ENCODE measurements at places on chromosomes 1 and 21.

- DNase-seq, result no peak
Observed at GRCh38 chr21:15826147-15826780, 96.5 kb downstream of the USP25 start.

GRCh38 chr1:17439250-17440073 is at the start of gene RCC2:
Gene RCC2 (minus strand): TSS chr1:17439677. CDS start chr1:17438514, 1,163 bp downstream.
- peak; percentile 77 for DNase-seq

DNA sequence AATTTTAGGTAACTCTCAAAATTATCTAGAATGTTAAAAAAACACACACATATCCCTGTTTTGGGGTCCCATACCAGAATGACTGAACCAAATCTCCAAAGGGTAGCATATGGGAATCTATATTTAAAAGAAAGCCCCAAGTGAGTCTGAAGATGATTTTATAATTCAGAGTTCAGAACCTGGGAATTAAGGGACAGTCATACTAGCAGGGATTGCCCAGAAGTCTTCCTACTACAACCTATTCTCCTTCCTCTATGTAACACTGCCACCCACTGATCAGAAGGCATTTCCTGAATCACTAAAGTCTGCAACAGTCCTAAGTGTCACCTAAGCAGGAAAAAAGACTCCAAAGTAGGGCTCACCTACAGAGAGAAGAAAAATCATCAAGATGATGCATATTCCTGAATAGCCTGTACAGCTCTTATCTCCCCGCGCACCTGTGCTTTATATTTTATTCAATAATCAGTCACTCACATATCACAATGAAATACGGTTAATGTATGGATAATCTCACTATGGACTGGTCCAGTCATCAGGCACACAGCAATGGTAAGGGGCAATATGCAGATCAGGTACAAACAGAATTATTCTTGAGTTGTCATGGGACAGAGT is 4.9 kb downstream of the RGS1 start:
- DNase-seq, result no peak

DNA sequence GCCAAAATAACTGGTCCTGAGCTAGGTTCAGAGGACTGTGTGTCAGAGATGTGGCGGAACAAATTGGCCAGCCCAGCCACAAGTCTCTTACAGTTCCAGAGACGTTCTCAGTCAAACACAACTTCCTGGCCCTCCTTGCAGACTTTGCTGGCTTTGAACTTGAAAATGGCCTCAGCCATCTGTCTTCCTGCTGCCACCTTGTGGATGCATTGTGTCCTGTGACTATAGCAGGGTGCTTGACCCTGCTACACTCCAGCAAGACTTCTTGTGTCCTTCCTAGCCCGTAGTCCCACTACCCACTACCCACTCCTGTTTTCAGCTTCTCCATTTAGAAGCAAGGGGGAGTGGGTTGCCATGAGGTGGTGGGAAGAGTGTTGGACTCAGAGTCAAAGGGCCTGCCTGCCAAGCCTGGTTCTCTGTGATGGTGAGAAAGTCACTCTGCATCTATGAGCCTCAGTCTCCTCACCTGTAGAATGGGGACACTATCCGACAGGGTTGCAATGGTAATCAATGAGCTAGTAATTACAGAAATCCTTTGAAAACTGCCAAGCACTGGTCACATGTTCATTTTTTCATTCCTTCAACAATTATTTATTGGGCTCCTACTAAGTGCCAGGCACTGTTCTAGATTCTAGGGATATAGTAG is 109.9 kb downstream of the IGSF21 start:
- DNase-seq, result no peak

DNA sequence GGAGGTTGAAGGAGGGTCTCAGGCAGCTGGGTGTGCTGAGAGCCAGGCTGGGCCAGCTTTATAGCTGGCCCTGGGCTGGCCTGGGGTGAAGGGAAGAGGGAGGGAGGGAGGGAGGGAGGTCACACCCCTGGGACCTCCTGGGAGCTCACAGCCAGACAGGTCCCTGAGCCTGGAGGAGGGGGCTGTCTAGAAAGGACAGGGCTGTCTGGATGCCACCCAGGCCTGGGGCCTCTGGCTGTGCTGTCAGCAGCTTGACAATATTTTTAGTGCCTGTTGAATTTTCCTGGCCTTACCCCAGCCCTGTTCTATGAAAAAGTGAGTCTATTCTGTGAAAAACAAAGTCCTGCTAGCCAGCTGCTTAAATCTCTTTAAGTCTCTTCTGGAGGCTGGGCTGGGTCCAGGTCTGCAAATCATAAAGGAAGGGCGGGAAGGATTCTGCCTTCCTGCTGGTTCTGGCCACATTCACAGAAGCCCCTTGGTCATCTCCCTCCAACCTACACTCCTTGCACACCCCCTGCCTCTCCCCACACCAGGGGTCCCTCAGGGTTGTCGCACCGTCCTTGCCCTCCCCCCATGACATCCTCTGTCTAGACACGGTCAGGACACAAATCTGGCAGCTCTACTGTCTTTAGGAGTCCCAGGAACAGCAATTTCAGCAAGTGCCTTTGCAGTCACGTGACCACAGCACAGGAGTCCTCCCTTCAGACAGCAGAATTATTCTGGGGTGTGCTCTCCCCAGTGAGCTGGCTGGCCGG is at the start of gene LEFTY2:
Gene LEFTY2, minus strand, starts transcription at position 34 of the 755 bp plus-strand sequence. CDS start 80 bp downstream, outside the sequence.
- DNase-seq, result no peak

DNA sequence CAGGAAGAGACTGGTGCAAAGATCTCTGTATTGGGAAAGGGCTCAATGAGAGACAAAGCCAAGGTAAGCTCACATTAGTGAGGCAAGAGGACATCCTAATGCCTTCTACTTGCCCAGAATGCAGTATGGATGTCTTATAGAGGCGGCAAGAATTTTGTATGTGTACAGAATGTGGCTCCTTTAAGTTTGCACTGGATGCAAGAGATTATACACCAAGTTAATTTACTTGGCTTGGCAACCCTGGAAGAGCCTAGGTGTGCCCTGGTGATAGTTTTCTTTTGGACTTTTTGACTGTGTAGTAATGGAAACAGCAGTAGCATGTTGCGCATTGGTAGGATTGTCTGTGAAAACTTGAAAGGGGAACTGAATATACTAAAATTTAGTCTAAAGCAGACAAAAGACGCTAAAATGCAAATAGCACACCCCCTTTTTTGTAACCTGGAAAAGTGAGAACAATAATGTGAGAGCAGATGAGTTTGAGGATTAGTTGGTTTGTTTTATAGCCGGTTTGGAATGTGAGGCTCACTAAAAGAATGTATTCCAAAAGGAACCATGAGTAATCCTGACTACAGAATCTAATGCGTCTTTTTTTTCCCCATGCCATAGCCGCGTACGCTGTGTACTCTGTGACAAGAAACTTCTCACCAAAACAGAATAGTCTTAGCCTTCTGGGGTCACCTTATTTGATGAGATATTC is 18.1 kb downstream of the KHDRBS1 start:
- DNase-seq, result no peak

- no peak for DNase-seq
Observed at GRCh38 chr21:39198800-39199199, 15.5 kb upstream of the PSMG1 start.

DNA sequence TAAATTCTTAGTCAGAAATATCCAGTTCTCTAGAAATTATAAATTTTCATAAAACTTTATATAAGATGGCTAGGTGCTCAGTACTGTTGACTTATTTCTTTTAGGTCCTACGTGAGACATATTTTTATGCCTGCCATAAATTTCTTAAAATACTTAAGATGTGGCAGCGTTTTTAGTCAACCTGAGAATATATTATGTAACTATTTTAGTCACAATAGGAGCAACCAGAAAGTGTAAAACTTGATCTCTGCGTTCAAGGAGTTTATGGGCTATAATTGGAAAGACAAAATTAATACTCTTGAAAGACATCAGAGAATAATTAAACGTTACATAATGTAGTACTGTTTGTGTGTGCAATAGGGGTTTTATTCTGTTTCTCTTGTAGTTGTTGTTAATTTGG is 24.1 kb upstream of the PGM1 start:
- DNase-seq, result no peak

- DNase-seq, result no peak
Observed at GRCh38 chr1:8364528-8365442, 46.9 kb downstream of the SLC45A1 start.

DNA sequence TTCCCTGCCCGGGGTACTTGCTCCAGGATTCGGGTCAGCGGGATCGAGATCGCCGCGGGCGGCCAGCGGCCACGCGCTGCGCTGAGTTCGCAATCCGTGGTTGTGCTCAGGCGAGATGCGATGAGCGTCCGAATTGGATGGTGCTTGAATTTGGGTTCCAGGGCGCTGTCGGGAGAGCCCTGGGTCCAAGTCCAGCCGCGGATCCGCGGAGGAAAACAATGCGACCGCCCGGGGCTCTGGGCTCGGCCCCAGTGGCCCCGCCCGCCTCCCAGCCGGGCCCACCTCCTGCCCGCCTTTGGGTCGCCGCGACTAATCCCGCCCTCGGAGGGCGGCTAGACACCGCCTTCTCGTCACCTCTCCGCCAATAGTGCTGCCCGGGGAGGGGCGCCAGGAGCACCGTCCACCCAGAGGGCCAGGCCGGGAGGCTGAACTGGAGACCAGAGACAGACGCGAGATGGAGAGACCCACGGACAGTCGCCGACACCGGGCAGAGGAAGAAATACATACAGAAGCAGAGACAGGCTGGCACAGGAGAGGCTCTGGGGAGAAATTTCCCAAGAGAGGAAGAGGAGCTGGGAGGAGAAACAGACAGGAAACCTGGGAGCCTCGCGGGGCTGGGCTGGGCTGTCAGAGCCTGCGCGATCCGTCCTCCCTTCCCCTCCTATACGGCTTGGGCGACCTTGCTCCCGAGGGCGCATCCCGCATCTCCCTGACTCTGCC is at the start of gene SEMA6C:
Gene SEMA6C, minus strand, starts transcription at position 220 of the 720 bp plus-strand sequence. CDS start 4,010 bp downstream, outside the sequence.
- peak; percentile 93 for DNase-seq

DNA sequence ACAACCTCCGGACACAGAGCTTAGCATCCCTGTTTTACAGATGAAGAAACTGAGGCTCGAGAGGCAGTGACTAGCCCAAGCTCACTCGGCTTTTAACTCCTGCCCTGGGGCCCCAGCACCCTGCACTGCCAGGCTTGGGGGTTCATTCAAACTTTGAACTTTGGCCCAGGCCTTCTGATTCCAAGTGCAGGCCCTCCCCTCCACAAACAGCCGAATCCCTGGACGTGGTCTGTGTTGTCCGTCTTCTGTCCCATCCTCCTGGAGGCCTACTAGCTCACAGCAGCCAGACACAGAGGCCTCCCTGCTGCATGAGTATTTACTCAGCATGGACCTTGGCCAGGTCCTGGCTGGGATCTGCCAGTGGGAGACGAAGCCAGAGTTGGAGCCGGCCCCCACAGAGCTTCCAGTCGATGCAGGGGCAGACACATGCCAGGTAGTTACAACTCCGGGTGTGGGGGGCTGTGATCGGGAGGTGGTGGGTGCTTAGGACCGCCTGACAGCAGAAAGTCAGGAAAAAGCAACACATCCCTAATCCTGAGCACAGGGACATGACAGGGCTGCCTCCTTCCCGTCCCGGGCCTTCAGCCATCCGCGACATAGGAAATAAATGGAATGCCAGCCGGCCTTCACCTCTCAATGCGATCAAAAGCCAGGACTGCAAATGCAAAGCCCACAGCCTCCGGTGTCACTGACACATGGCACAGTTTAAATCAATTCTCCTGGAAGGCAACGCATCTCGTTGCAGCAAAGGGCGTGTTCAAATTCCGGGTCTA is 7.4 kb downstream of the IFFO2 start:
- no peak for DNase-seq

DNA sequence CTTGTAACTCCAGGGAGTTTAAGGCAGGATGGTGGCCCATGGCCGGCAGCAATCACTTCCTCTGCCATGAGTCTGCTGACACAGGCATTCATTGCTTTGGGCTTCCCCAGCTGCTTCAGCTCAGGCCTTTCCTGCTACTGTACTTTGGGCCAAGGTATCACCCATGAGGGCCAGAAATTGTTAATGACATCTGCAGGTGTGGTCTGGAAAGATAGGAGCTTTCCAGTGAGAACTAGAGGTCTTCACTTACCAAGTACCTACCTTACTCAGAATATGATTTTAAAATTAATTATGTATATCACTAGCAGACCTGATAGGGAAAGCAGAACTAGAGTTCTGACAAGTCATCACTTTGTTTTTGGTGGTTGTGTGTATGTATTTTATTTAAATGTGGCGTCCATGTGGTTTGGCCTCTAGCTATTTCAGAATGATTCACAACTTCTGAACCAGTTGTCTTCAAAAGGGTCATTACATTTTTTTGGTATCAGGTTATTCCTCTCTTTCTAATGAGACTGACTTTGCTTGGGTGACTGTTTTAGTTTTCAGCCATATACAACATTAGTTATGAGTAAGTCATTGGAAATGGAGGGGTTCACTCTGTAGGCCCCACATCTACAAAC is 2.7 kb downstream of the RGL1 start:
- DNase-seq, result no peak

DNA sequence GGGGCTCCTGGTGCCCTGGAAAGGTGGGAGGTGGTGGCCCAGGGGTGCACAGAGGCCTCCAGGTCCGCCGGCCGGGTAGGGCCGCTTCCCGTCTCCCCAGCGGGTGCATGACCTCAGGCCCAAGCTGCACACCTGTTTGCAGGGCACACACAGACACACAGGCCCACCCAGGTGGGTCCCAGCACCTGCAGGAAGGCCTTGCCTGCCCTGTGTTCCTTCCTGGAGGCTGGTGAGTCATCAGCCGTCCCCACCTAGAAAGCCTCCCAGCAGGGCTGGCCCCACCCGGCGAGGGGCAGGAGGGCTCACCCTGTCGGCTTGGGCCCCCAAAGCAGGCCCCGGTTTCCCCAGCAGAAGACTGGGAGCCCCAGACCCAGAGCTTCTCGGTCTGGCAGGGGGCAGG is 23.6 kb upstream of the TTLL10 start:
- DNase-seq, result no peak

- no peak for DNase-seq
Observed at GRCh38 chr21:34550182-34550799, 38.3 kb upstream of the KCNE1 start.

DNA sequence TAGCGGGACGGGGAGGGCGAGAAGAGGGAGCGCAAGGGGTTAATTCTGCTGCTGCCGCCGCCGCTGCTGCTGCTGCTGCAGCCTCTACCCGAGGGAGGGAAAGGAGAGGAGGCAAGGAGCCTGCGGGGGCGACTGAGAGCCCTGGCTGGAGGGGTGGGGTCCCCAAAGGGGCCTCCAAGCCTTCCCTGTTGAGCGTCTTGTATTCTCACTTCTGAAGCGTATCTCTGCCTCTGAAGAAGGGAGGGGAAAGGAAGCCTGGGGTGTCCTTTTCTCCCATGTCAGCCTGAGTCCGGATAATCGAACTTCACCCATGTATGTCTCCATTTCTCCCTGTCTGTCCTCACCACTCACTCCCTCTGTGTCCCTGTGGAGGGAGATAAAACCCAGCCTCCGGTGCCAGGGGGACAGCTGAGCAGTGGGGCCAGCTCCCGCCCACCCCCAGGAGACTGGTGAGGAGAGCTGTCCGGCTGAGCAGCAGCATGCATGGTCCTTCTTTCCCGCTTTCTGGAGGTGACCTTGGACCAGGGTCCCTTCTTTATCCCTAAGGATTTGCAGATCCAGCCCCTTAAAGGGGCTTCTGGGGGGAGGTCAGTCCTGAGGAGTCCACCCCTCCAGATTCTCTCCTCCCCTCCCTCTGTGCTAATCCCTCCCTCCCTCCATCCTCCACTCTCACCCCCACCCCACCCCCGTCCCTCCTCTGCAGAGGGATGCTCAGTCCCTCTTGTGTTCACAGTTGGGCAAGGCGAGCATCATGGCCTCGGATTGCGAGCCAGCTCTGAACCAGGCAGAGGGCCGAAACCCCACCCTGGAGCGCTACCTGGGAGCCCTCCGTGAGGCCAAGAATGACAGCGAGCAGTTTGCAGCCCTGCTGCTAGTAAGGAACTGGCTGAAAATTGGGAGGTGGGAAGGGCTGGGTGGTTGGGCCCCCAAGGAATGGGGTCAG is 1.0 kb downstream of the NCDN start:
- no peak for DNase-seq

GRCh38 chr1:159122005-159122621 is 45.5 kb upstream of the AIM2 start:
- DNase-seq, result no peak

- peak; percentile 54 for DNase-seq
Observed at GRCh38 chr21:44426663-44427191, 28.6 kb upstream of the LRRC3 start.

Data from natural killer cell treated with Interleukin-12 subunit alpha and Interleukin-12 subunit beta and Interleukin-15 and Interleukin-18, amount 100 ng/mL, for 72 hours (primary cell).